T follicular helper cell (primary cell): ENCODE measurements at places on chromosomes 7 and 10.

GRCh38 chr10:12512332-12513002, 163.1 kb downstream of the CAMK1D start:
- no peak for DNase-seq

- DNase-seq, result no peak
Observed at GRCh38 chr7:116683786-116684185, 11.8 kb downstream of the MET start.

DNA sequence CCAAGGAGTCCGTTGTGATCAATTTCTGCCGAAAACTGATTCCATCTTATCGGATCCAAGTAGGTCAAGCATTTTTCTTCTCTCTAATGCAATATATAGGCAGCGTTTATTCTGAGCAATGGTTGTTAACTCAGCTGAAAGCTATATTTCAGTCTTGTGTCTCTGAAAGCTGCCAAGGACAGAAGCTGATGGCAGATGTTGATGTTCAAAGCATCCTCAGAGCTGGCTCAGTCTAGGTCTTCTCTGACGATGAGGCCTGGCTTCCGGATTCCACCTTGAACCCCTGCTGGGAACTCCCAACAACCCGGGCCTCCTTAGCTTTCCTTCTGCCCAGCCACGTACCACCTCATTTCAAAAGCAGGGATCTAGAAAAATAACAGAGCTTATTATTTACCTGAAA, 863.6 kb downstream of the NRG3 start:
- no peak for DNase-seq

- no peak for DNase-seq
Observed at GRCh38 chr10:103852856-103853255, 2.5 kb downstream of the SH3PXD2A start.

- DNase-seq, result no peak
Observed at GRCh38 chr7:16404636-16405035, 16.7 kb downstream of the CRPPA start.

DNA sequence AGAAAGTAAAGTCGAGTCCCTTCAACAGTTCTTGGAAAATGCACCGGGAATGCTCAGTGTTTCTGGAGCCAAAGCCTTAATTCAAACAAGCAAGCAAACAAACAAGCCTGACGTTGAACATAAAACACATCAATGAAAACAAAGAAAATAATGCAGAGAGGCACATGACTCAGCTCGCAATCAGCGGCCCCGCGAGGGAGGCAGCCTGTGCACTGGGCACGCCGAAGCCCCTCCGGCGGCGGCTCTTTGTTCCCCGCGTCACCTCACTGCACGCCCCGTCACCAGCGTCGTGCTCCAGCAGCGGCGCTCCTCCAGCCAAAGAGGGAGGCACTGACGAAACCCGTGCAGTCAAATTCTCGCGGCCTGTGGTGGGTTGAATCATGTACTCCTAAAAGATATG, 151.5 kb downstream of the DNAJB6 start:
- DNase-seq, result no peak

- no peak for DNase-seq
Observed at GRCh38 chr10:43785252-43785651, 136.6 kb upstream of the ZNF32 start.

DNA sequence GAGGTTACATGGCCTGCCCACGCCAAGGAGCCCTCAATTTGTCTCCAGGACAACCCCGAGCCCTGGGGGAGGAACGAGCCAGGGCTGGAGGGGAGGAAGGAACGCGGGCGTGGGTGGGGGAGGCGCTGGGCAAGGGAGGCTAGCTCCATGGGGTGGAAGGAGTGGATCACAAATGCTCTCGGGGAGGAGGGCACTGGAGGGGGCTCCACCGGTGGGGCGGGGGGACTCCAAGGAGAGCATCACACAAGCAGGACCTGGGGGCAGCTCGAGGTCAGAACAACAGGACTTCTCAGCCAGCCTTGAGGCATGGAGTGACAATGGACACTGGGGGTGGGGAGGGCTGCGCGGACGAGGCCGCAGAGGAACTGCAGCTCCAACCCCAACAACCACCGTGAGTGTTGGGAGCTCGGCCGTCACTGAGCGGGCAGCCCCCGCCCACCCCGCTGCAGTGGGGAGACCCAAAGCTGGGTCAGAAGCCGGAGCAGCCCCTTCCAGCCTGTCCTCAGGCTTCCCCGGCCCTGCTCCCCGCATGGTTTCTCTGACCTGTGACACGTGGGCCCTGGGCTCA, 41.1 kb downstream of the STK32C start:
- no peak for DNase-seq

GRCh38 chr7:116576350-116577319, 51.8 kb downstream of the CAV1 start:
- no peak for DNase-seq

DNA sequence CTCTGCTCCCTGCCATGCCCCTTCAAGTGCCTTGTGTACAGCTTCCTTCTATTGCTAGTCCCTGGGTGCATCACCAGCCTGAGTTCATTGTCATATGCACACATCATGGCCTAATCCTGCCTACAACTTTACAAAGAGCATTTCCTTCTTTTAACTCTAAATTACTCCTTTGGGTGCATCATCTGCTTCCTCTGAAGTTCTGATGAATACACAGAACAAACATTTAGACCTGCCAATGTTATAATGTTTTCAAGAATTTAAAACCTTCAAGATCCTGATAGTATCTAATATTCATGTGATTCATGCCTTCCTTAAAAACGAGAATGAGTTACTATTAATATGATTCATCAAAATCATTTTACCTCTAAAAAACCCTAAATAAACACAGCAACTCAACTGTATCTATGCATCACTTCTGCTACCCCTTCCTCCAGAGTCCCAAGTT, 357.1 kb downstream of the MAGI2 start:
- no peak for DNase-seq

- no peak for DNase-seq
Observed at GRCh38 chr7:155950898-155951553, 138.8 kb upstream of the SHH start.

GRCh38 chr10:26841733-26842317, 18.9 kb downstream of the ABI1 start:
- DNase-seq, result no peak

GRCh38 chr7:30166155-30166840, 31.5 kb downstream of the MTURN start:
- DNase-seq, result no peak

DNA sequence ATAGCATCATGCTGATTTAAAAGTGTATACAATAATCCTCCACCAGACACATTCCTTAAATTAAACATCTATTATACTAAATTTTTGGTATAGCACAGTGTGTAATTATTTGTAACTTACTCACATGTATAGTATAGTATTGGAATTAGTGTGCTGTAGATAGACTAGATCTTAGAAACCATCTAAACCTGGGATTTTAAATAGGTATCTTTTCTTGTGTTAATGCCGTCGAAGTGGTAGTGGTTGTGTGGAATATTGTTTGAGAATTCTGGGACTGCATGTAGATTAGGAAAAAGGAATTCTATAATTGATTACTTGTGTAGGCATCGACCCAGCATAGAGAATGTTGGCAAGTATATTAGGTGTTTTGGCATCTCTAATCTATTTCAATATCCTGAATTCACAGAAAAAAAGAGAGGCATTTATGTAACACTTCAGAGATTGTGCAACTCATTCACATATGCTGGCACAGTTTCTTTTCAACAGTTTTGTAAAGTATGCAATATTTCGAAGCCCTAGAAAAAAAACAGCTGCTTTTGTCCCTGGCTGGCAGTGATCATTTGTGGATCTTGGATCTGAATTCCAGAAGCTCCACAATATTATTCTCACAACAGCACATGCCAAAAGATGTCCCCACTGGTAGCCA, 145.5 kb upstream of the AGR3 start:
- DNase-seq, result no peak

GRCh38 chr10:12531305-12532220, 182.2 kb downstream of the CAMK1D start:
- no peak for DNase-seq

DNA sequence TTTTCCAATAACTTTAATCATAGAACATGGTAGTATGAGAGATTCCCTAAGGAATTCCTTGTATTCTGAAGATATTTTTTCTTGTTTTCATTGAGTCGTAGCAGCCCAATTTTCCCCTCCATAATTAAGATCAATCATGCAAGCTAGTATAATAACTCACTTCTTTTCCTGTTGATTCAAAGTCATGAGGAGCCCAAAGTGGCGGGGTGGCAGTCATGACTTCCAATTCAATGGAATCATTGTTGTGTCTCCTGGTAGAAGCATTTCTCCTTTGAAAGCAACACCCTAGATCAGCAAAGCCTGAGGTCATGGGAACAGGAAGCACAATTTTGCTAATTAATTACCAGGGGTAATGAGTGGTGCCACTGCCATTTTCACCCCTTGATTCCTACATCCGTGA, 77.6 kb upstream of the MAGI2 start:
- no peak for DNase-seq

DNA sequence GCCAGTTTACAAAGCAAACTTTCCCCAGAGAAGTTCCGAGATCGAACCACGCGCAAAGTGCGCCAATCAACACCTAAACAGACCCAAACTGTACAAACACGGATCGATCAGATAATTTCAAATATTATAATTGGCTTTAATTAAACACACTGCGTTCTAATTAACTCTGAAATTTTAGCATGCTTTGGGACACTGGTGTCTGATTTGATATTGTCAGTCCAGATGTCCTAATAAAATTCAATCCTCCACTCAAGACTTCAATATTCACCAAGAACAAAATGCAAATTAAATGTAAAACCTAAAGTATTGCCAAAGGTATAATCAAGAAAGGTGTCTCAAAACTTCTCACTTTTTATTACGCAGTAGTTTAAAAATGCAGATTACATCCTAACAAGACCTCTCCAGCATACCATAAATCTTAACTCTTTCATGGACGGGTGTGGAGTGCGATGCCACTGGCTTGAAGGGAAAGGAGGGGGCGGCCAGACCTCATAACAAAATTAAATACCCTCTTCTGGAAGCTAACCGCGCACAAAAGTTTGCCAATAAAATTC, 5.9 kb upstream of the EBF3 start:
- no peak for DNase-seq

DNA sequence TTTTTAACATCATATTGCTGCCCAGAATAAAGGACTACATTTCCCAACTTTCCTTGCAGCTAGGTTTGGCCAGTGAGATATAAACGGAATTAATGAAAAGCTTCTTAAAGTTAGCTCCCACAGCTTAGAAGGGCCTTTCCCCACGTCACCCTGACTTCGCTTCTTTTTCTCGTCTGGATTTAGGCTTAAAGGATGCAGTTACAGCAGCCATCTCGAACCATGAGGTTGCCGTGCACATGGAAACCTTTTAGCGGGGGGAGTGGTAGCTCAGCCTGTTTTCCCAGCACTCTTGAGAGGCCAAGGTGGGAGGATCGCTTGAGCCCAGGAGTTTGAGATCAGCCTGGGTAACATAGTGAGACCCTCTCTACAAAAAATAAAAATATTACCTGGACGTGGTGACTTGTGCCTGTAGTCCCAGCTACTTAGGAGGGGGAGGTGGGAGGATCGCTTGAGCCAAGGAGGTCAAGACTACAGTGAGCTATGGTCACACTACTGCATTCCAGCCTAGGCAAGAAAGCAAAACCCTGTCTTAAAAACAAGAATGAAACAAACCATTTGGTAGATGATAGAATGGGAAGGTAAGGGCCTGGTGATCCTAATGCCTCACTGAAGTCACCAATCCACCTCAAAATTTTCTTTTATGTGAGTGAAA, 64.3 kb upstream of the C1GALT1 start:
- no peak for DNase-seq

DNA sequence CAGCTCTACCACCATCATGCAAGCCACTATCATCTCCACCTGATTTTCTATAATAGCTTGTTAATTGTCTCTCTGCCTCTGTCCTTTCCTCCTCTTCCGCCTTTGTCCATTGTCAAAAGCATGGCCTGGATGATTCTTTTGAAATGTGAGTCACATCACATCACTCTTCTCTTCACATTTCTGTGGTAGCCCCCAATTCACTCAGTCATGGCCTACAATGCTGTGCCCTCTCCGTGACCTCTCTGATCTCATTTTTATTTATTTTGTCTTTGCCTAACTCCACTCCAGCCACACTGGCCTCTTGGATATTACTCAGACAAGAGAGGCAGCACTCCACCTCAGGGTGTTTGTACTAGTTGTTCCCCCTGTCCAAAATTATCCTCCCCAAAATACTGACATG, 4.9 kb upstream of the ABCB4 start:
- DNase-seq, result no peak
